ENCODE measurements at places on chromosomes 3 and 15.

GRCh38 chr15:52013151-52013791, 5.7 kb upstream of the MAPK6 start:
- no peak for DNase-seq

GRCh38 chr3:98540346-98540745, 8.6 kb downstream of the GPR15 start:
- no peak for DNase-seq

- peak; percentile 61 for DNase-seq
These were observed at the start of gene MYNN for GRCh38 chr3:169772897-169773816. TSS of gene MYNN (plus strand) at chr3:169773396. CDS start at chr3:169774296, 900 bp downstream.

DNA sequence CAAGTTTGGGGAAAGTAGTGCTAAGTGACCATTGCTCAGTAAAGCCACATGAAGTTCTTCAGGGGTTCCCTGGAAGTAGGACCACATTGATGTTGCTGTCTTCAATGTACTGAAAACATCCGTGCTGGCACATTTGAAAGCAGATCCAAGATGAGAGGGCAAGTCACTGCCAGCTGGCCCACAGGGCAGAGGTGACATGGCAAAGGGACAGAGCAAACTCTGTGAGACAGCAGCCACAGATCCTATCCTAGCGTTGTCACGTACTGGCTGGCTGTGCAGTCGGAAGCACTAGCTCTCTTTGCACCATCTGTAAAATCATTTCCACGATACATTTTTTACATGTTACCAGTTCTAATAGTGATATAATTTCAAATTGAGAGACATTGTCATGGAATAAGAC, 13.8 kb downstream of the MUC13 start:
- no peak for DNase-seq

DNA sequence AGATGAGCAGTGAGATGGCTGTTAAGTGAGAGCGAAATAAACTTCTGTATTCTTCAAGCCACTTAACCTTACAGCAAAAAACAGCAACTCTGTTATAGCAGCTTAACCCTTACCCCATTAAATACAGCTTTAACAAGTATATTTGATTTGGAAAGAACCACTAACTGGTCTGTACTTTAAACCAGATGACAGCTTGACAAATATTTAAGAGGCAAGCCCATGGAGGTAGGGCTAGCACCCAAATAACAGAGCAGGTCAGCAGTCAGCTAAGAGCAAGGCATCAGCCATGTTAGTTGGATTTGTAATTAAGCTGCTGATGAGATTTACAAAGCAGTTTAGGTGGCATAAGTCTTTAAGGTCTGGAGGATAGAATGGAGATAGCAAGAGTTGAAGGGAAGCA, 3.5 kb downstream of the LZTFL1 start:
- no peak for DNase-seq

- DNase-seq: no peak
These were observed 48.4 kb downstream of the TMEM266 start for GRCh38 chr15:76108021-76108723.

GRCh38 chr15:77584201-77584600, 48.5 kb downstream of the LINGO1 start:
- no peak for DNase-seq

GRCh38 chr3:159910991-159911663, 77.5 kb upstream of the IL12A start:
- DNase-seq: no peak

DNA sequence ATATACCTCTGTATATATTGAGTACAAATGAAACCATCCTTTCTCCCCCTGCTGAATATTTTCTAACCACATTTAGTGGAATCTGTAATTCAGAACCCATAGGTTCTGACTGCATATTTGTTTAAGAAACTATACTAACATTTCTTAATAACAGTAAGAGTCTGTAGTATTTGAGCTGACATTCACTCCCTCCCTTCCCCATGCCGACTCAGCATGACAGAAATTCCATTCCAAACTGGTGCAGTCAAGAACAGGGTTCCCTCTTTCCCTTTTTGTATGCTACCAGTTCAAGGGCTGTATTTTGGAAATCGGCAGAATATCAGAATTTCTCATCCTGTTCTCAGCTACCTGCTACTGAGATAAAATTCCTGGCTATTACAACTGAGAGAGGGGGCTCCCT, 796.6 kb upstream of the DPPA4 start:
- no peak for DNase-seq

- no peak for DNase-seq
These were observed 713.5 kb upstream of the ARPP21 start for GRCh38 chr3:34925851-34926250.

- no peak for DNase-seq
These were observed 308.9 kb downstream of the CTNNB1 start for GRCh38 chr3:41508063-41508696.

- DNase-seq: no peak
These were observed 39.2 kb upstream of the APH1B start for GRCh38 chr15:63238171-63238570.

GRCh38 chr3:33071946-33072345, 25.0 kb downstream of the GLB1 start:
- no peak for DNase-seq
